Astrocyte of the spinal cord (primary cell): ENCODE measurements at places on chromosomes 7 and 10.

GRCh38 chr7:120996333-120996987 lies 7.9 kb downstream of the CPED1 start:
- DNase-seq, result peak; percentile 91

DNA sequence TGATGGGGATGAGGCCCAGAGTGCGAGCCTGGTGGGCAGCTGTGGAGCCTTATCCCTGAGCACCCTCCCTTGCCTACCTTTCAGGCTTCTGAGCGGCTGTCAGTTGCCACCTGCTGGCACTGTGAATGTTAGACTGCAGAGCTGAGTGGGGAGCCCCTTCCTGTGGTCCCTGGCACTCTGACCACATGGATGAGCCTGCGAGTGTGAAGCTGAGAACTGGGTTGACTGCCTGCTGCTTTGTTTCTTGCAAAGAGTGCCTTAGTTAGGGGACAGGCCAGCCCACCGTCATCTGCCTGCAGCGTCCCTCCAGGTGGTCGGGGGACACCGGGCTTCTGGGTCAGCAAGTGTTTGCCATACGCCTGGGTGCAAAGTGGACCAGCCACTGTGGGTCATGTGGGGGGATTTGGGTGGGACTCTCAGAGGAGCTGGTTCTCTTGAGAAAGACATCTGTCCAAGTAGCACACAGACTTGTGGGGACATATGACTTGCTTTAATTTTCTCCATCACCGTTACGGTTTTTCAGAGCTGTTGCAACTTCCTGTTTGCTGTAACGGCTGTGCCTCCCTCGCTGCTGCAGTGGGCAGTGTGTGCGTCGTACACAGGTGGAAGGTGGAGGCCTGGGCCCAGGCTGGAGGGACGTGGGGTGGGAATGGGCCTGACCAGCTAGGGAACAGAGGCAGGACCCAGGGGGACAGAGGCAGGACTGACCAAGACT lies 13.7 kb downstream of the INPP5A start:
- no peak for DNase-seq

DNA sequence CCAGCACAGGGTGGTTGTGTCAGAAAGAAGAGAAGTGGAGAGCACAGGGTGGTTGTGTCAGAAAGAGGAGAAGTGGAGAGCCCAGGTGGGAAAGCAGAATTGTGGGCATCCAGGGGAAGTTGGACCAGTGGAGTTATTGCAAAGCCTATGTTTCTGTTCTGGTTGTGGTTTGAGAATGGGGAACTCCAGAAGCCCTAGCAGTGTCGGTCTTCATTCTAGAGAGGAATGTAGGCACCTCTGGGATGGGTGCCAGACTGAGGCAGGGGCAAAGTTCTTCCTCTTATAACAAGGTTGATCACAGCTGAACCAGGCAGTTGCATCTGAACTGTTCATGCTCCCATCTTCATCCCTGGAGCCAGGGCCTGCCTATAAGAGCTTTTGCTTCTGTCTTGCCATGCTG lies 954 bp downstream of the FSCN3 start:
- no peak for DNase-seq

DNA sequence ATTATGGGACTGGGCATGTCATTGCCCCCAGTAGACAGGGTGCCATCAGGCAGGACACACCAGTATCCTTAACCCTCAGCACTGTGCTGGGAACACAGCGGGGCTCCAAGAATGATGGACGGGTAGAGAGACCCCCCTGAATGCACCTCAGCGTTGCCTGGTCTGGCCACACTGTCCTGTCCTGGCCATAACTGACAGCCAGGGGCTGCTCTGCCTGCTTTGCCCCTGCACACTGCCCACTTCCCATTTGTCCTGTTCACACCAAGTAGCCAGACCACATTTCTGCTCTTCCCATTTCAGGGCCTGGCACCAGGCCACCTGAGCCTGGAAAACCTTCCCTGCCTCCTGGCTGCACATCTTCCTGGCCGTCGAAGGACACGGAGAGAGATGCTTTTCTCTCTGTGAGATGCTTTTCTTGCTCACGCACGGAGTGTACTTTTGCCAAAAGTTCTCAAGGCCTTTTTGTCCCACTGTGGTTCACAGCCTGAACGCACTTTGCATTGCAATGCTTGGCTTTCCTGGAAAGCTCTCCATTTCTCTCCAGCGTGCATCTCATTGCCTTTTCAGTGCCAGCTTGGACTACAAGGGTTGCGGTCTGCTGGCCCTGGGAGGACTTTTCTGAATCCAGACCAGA lies 131.0 kb upstream of the EEPD1 start:
- DNase-seq, result no peak
